NCI-H1092 treated with DMSO at 0.1 percent for 48 hours (cell line): ENCODE measurements at places on chromosomes 16 and 17.

DNA sequence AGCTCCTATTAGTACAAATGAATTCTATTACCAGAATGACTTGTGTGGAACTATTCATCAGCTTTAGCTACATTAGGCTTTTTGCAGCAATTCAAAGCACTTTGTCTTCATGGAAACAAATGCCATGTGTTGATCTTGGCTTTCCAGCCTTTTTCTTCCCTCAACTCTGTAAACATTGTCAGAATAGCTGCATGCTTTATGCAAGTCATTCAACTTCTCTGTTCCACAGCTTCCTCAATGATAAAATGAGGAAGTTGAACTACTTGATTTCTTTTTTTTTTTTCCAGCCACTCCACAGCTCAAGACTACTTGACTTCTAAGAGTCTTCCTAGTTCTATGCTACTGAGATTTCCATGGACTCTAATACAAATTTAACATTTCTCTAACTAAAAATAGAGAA is 41.1 kb downstream of the KIAA0753 start:
- no peak for DNase-seq

DNA sequence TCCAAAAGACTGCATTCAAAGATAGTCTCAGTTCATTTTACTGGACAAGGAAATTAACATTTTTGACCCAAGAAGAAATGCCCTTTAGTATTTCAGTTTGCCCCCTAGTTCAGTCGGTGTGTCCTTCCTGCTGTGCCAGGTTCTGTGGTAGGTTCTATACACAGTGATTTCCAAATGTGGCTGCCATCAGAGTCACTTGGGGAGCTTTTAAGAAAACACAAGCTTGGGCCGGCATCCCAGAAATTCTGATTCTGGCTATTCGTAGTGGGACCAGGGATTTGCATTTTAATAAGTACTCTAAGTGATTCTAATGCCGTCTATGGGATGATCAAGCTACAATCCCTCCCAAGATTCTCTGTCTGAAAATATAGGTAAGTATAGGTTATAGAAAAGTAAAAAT is 10.2 kb downstream of the RSPRY1 start:
- no peak for DNase-seq

DNA sequence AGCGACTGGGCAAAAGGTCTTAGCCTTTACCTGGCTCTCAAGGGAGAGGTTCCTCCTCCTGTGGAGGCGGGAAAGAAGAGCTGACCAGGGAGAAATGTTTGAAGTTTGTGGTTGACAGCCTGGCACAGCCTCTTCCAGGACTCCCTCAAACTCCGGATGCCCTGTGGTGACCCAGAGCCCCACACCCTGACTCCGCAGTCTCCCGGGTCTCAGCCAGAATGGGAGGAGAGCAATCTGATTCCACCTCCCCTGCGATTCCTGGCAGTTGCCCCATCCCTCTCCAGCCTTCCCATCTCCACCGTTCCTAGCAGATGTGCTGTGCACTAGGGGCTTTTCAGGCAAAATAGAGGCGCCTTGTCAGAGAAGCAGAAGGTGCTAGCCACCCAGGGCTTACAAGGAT is 5.5 kb upstream of the DNAI2 start:
- DNase-seq = no peak

- no peak for DNase-seq
These were observed 44.9 kb downstream of the ABCA8 start for GRCh38 chr17:68910251-68910705.

GRCh38 chr17:1385861-1386260 is 14.2 kb downstream of the YWHAE start:
- no peak for DNase-seq

DNA sequence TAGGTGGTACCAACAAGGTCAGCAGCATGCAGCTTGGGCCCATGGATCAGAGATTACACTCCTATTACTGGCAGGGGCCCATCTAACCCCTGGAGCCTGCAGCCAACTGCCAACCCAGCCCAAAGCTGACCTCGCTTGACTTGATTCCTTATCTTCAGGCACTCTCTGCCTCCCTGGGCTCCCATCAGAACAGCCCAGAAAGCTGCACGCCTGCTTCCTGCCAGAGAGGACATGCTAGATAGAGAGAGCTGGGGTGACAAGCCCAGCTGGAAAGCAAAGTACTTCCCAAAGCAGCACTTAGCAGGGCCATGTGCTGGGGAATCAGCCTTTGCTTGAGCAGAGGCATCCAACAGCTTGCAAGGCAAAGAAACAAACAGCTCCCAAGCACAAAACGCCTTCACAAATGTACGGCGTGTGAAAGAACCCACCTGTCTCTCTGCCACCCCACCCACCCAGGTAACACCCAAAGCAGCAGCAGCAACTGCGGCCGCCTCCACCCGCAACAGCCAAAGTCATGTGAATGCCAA is 74.2 kb upstream of the NLK start:
- DNase-seq = no peak

GRCh38 chr16:59737274-59737673 is 1003.2 kb upstream of the GOT2 start:
- DNase-seq = no peak

- DNase-seq = no peak
These were observed 136.0 kb upstream of the IRX3 start for GRCh38 chr16:54422569-54422978.

DNA sequence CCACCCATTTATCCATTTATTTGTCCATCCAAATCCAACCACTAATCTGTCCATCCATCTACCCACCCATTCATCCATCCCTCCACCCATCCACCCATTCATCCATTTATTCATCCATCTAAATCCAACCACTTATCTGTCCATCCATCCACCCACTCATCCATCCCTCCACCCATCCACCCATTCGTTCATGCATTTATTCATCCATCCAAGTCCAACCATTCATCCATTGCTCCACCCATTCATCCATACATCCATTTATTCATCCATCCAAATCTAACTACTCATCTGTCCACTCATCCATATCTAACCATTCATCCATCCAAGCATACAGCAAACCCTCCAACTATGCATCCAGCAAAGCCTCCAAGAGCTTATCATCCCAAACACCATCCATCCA is 267.3 kb downstream of the XYLT1 start:
- DNase-seq = no peak

DNA sequence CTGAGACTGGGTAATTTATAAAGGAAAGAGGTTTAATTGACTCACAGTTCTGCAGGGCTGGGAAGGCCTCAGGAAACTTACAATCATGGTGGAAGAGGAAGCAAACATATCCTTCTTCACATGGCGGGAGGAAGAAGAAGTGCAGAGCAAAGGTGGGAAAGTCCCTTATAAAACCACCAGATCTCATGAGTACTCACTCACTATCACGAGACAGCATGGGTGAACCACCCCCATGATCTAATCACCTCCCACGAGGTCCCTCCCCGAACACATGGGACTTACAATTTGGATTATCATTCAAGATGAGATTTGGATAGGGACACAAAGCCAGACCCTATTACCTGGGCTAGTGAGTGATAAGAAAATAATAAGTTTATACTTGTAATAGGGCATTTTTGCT is 70.6 kb upstream of the HS3ST2 start:
- DNase-seq = no peak
